Activated T-cell treated with anti-CD3 and anti-CD28 coated beads, Interleukin-2, amount 50 U/mL, for 1 hour (primary cell): ENCODE measurements at places on chromosomes 16 and 17.
A peak's percentile ranks its signal among the peaks of the same experiment; 100 is the strongest.

DNA sequence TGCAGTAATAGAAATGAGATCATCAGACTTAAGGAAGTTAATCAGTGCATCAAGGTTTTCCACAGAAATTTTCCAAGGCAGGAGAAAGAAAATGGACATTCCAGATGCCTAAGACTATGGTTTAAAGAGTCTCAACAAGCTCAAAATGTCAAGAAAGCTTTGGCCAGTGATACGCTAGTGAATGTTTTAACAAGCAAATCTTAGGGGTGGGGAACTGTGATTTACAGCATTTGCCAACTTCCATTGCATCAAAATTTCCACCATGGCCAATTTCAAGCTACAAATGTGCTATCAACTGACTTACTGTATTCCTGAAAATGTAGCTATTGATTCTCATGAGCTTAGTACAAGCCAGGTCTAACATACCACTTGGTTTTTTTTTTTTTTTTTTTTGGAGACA, 82.4 kb upstream of the CLEC3A start:
- DNase-seq, result no peak

DNA sequence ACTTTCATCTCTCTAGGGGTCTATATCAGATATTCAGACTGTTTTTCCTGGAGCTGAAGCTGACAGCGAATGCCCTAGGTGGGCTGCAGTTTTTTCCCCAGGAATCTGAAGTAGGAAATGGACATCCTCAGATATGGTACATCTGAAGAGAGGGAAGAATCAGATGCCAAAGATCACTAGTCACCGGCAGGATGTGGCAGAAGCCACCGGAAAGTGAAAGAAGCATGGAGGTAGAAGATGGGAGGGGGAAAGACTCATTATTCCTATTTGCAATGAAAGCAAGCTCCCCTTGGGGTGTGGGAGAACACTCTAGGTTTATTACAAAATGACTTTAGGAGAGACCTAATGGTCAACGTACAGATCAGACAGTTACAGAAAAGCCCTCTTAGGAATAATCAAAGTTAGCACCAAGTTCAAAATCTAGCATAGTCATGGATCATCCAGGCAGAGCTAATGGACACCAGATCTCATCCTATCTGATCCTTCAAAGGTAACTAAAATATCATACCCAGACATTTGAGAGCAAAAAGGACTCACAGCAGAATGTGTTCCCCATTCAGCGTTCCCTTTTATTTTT, 110.7 kb downstream of the HS3ST3A1 start:
- DNase-seq, result no peak

DNA sequence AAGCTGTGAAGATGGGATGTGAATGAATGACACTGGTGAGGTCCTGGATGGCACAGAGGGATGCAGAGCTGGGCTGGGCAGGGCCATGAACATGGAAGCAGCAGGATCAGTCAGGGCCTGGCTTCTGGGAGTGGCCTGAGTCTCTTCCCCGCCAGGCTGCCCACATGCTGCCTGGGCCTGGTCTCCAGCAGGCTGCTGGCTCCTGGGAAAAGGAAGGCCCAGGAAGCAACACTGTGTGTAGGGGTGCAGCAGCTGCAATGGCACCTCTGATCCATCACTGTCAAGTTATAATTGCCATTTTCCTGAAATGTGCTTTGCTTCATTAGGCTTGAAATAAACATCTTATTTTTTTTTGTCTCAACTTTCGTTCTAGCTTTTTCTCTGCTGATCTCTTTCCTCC, 260.2 kb upstream of the N4BP1 start:
- no peak for DNase-seq

DNA sequence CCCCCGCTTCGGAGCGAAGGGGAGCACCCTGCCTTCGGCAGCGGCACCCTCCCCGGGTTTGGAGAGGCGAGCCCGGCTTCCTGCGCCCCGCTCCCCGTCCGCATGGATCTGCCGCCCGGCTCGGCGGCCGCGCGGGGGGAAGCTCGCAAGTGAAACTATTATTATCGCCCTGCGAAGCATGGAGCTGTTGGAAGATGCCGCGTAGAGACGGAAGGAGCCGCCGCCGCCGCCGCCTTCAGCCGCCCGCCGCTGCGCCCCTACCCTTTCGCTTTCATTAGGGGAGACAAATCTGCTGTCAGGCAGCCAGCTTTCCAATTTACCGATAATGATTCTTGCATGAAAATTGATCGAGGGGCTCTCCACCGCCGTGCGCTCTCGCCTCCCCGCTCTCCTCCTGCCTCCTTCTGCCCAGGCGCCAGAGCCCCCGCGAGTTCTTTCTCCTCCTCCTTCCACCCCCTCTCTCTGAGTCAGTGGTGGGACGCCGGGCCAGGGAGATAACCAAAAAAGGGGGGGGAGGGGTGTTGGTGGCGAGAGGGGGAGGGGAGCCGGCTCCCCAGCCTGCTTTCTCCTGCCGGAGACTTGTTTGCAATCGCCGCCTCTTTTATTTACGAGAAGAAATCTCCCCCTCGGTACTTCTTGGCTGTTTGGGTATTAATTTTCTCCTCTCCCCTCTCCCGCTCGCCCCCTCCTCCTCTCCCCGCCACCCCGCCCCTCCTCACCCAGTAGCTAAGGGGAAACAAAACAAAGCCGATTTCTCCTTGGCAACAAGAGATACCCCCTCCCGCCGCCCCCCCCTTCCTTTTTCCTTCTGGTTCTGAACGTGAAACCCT, 58.0 kb upstream of the GSE1 start:
- DNase-seq, result peak; percentile 67

GRCh38 chr17:29977836-29978235, 36.4 kb downstream of the EFCAB5 start:
- DNase-seq, result no peak

GRCh38 chr17:49576088-49576916, 631 bp downstream of the NXPH3 start:
- no peak for DNase-seq

GRCh38 chr16:31214708-31215286, 878 bp downstream of the TRIM72 start:
- peak; percentile 36 for DNase-seq

DNA sequence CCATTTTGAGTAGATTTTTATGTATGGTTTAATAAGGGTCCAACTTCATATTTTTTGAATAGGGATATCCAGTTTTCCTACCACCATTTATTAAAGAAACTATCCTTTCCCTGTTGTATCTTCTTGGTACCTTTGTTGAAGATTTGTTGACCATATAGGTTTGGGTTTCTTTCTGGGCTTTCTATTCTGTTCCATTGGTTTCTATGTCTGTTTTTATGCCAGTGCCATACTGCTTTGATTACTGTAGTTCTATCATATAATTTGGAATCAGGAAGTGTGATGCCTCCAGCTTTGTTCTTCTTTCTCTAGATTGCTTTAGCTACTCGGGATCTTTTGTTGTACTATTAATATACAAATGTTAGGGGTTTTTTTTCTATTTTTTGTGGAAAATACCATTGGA, 46.5 kb downstream of the PPM1E start:
- no peak for DNase-seq

GRCh38 chr16:86709902-86710601, 131.7 kb downstream of the FOXL1 start:
- DNase-seq, result no peak
